Stimulated activated CD4-positive, alpha-beta T cell treated with anti-CD3 and anti-CD28 coated beads, Interleukin-1b, Interleukin-23, amount 100 ng/mL, for 1 hour (primary cell): ENCODE measurements at places on chromosomes 1 and 21.

DNA sequence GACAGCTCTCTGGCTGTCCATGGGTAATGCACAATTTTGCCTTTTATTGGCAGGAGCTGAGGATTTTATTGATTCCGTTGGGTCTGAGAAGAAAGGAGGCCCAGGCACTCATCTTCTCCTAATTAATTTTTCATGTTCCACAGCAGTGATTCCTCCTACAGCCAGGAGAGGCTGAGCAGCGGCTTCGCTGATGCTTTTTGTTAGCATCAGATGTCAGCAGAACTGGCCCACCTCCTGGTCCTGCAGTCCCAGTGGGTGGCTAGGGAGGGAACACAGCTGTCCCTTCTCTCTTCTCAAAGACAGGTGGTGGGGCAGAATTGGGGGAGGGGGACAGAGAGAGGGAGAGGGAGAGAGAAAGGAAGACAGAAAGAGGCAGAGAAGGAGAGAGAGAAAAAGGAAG is 5.7 kb downstream of the MT1HL1 start:
- DNase-seq, result no peak

DNA sequence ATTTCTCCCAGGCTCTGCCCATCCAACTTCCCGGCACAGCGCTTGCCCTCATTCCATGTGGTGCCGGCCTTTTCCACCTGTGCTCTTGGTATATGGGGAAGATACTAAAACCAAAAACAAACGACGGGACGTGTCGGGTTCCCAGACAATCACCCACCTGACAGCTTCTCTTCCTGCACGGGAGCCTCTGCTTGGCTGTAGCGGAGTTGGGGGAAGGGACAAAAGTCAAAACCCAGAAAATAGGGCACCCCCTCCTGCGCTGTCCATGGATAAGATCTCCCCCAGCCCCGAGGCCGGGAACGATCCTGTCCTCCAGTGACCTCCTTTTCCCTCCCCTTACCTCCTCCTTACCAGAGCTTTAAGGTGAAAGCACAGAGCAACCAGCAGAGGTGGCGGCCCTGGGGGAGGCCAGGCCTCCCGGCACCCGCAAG is 640 bp downstream of the JTB start:
- DNase-seq, result no peak

GRCh38 chr1:2528016-2528415 is 1.6 kb upstream of the PANK4 start:
- no peak for DNase-seq

DNA sequence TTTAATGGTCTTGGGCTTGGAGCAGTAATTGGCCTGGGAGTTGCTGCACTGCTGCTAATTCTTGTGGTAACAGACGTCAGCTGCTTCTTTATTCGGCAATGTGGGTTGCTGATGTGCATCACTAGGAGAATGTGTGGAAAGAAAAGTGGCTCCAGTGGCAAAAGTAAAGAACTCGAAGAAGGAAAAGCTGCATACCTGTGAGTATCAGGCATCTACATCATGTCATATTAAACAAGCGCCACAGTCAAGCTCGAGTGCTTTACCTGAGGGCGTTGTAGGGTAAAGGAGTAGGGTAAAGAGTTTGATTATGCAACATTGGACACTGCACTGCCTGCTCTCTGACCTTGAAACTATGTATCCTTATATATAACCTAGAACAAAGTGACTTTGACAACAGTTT is 510.6 kb downstream of the NCAM2 start:
- no peak for DNase-seq

GRCh38 chr1:153507926-153508583 is 27.7 kb downstream of the S100A6 start:
- no peak for DNase-seq

- DNase-seq, result no peak
These were observed 112.1 kb downstream of the DTL start for GRCh38 chr1:212147581-212148033.

- DNase-seq, result no peak
These were observed at the start of gene SPRR2F for GRCh38 chr1:153113416-153113815. Gene SPRR2F (minus strand): TSS chr1:153113516. CDS start chr1:153112733, 783 bp downstream.

DNA sequence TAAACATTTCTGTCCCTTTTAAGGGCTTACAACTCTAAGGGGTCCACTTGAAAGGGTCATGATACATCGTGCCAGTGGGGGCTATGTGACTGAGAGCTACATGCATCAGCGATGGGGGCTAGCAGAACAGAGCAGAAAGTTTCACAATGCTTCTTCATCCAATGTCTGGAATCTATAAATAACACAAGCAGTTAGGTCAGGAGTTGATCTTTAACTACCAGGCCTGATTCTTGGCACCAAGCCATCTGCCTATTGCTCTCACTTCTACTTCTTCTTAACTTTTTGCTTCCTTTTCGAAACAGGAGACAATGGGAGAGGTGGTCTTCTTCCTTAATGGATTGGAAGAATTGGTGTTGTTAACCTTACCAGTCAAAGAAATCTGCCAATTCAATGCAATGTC is 410.0 kb downstream of the TGFB2 start:
- DNase-seq, result no peak

GRCh38 chr1:235277709-235278108 is 50.3 kb downstream of the ARID4B start:
- no peak for DNase-seq

DNA sequence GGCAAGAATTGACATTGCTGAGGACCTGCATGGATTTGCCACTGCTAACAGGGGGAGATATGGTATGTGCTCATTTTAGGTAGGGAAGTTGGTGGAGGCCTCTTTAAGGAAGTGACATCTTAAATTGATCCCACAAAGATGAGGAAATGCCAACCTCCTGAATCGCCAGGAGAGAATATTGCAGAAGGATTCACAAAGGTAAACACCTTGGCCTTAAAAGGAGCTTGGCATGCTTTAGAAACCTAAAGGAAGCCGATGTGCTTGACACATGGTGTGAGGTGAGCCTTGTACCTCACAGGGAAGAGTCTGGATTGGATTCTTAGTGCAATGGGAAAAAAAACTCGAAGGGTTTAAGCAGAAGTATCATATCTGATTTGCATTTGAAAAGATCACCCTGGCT is 470.5 kb upstream of the DAB1 start:
- DNase-seq, result no peak

DNA sequence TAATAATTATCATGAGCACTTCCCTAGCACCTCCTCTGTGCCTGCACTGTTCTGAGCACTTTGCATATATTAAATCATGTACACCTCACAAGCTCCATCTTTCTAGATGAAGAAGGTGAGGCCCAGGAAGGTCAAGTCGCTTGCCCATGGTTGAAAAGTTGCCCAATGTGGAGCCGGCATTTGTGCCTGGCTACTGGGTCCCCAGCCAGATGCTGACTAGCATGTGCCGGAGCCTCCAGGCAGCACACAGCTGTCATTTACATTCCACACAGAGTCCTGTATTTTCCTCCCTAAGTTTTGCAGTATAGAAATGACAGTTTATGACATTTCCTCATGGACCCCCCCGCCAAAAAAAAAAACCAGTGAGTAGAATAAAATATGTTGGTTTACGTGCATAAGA is 94.3 kb downstream of the BCAR3 start:
- DNase-seq, result no peak

GRCh38 chr21:23639721-23640120 is 1967.6 kb downstream of the MRPL39 start:
- no peak for DNase-seq

GRCh38 chr1:1603671-1604373 is 3.9 kb upstream of the FNDC10 start:
- no peak for DNase-seq

DNA sequence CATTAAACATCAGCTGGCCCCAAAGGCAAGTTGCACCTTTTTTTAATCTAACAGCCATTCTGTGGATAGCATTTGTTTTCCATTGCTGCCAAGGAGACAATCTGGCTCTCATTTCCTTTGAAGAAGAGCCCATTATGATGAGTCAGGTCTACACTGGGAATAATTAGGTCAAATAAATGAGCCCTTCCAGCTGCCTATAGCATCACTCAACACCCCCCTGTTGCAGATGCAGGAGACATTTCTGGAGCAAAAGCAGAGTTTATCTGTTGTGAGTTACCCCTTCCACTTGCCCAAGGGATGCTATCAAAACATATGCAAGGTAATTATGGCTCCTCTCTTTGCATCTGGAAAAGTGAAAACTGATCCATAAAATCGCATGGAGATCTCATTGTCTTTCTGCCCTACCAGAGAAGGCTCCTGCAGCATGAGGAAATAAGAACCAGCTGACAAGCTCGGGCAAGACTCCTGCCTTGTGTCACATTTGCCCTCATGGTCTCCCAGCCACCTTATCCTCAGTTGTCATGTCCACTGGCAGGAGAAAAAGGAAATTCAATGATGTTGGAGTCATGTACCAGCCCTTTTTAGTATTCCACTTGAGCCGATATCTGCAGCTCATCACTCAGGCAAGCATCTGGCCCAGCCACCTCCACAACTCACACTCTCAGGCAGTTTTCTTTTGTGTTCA is 135.9 kb downstream of the SLC30A10 start:
- no peak for DNase-seq

- no peak for DNase-seq
These were observed 815.6 kb upstream of the NEGR1 start for GRCh38 chr1:73097917-73098316.

DNA sequence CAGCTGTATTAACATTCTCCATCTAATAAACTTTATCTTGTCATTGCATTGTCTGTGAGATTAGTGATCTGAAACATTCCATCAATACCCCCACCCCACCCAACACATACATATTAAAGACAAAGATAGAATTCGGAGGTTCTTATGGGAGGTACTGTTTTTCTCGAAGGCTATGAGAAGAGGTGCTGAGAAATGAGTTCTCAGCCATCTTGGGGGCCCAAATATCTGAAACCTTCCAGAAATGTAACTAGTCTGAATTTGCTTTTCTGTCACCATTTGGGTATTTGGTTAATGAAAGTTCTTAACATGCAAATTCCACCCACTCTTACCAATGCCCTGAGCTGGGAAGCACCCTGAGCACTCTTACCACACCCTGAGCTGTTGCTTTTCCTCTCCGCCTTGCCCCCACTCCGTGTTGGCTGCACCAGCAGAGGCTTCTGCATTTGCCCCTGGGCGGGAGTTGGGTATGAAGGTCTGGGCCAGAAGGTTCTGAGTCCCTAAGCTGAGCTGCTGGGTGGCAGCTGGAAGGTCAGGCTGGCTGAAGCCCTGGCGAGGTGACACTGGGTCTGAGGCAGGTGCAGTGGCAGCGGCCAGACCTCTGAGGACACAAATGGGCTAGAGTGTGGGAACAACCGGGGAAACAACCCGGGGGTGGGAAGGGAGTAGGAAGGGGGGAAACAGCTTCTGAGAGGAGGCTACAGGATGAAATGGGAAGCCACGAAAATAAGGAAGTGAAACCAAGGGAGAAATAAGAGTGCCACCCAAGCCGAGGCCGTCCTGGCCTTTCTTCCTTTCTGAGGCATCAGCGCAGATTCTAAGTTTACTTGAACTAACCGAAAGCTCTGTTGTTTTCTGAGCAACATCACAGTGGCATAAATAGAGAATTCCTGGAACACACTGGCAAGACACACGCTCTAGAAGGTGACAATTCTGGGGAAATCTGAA is 26.3 kb upstream of the IER5 start:
- no peak for DNase-seq

DNA sequence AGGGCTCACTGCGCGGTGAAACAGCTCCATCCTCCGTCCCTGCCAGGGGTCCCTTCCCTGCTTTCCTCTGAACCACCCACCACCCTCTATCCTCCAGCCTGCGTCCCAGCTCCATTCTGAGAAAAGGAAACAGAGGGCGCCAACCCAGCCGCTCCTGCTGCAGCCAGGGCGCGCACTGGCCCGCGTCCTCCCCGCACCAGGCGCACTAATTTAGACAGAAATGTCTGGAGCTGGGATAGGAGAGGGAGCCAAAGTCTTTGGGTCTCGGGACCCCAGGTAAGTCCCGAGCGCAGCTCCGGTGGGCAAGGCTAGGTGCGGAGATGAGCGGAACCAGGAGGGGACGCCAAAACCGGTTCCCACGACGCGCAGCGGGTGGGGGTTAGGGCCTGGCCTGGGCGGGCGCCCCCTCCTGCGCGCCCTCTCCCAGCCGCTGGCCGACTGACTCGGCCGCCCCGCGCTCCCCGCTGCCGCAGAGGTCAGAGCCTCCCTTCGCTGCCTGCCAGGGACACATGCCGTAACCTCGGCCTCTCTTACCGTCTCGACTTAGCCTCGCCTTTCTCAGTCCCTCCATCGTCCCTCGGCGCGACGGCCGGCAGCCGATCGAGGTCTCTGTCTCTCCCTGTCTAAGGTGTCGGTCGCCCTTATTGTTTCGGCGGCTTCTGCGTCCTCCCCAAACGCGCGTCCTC is 2.0 kb downstream of the CAMK2N1 start:
- no peak for DNase-seq

DNA sequence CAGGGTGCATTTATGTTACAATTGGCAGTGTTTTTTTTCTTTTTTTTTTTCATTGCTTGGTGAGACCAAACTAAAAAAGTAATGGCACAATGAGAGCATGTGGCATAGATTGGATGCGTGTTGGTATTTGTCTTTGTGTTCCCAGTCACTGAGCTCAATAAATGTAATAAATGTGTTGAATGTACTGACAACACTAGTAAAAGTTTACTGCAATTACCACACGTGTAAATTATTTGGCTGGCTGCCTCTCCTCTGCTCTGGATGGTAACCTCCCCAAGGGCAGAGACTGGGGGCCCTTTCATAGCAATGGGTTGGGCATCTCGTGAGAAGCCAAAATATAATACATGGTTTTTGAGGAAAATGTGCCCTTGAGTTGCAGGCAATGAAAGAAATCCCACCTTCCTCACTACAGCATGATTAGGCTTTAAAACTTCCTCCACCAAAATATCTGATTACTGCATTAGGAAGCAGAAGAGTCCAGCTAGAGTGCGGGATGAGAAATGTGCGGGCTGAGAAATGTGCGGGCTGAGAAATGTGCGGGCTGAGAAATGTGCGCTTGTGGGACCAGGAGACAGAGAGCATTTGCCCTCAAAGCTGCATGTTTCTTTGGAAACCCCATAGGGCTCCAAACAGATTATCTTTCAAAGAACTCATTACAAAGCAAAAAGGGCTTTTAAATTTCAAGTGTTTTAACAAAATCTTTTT is 58.5 kb downstream of the CDC7 start:
- no peak for DNase-seq

- DNase-seq, result no peak
These were observed 377.1 kb downstream of the LRRIQ3 start for GRCh38 chr1:73820843-73821242.

GRCh38 chr1:221692643-221693042 is 49.2 kb downstream of the DUSP10 start:
- no peak for DNase-seq

GRCh38 chr1:184958554-184959353 is 15.6 kb downstream of the NIBAN1 start:
- DNase-seq, result no peak

GRCh38 chr1:208778417-208778816 is 534.2 kb upstream of the PLXNA2 start:
- DNase-seq, result no peak

DNA sequence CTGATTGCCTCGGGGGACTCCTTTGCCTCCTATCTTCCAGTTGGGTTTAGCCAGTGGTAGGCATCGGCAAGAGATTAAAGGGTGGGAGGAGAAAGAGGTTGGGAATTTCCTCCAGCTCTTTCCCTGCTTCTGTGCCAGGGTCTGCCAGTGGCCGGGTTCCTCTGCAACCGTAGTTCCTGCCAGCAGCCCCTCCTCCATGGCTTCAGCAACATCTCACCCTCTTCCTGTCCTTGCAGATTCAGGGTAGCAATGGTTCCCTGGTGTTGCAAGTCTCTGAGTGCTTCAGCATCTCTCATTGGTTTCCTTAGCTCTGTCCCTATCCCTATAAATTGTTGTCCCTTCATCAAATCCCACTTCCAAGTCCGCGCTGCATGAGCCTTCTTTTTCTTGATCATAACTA is 223.1 kb upstream of the JUN start:
- DNase-seq, result no peak

GRCh38 chr1:113567427-113567826 is 177.1 kb downstream of the MAGI3 start:
- no peak for DNase-seq

- no peak for DNase-seq
These were observed 579.6 kb upstream of the ZRANB2 start for GRCh38 chr1:71660411-71660810.
